ENCODE measurements at places on chromosomes 5 and 9.

GRCh38 chr5:1521671-1522600 is 1.8 kb downstream of the LPCAT1 start:
- DNase-seq = no peak

- no peak for DNase-seq
Measured at GRCh38 chr5:179343021-179343718, 2.1 kb downstream of the ADAMTS2 start.

- DNase-seq = no peak
Measured at GRCh38 chr9:4389003-4389402, 89.1 kb upstream of the GLIS3 start.

DNA sequence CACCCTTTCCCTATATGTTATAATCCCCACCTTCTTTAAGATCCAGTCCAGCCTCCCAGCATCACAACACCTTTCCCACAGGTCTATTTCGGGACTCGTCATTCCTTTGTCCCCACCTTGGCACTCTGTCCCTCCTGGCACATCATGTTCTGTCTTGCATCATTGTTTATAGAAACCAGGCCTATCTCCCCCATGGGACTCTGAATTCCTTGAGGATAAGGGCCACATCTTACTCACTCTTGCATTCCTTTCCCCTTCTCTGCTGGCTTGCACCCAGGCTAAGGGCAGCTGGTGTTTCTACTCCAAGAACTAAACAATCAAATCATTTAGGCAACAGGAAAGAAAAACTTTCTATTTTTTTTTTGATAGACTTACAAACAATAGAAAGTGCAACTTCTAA is 205.7 kb downstream of the AGTPBP1 start:
- no peak for DNase-seq

DNA sequence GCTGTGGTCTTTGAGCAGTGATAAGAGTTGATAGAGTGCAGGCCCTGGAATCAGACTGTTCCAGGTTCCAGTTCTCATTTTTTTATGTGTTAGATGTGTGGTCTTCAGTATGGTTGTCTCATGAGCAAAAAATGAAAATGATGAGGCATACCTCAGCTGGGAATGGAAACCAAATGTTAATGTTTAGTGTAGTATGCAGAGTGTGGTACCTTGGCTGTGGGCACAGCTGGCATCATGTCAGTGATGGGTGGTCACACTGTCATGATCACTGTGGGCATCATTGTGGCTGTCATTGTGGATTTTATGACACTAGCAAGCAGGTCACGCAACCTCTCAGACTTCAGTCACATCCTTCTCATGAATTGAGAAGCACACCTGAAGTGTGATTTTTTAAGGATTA is 6.4 kb downstream of the ABLIM3 start:
- DNase-seq = no peak

- peak; percentile 30 for DNase-seq
Measured at GRCh38 chr9:15277400-15278090, 29.5 kb downstream of the TTC39B start.

DNA sequence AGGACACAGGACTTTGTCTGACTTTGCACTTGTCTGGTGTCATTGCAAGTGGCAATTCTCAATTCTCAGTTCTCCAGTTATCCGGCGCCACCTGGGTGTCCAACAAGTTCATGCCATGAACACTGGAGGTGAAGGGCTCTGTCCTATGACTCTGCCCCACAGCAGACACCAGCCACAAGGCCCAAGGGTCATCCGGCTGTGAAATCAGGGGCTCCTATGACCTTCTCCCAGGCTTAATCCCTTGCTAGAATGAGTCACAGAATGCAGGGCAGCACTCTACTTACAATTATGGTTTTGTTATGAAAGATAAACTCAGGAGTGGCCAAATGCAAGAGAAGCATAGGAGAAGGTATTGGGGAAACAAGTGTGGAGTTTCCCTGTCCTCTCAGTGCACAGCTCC is 392.0 kb downstream of the GADD45G start:
- DNase-seq = no peak

GRCh38 chr9:134549336-134549735 is 92.3 kb upstream of the COL5A1 start:
- DNase-seq = no peak

- DNase-seq = no peak
Measured at GRCh38 chr5:76475936-76476335, 72.9 kb downstream of the IQGAP2 start.

GRCh38 chr5:157511651-157512644 is 51.9 kb downstream of the NIPAL4 start:
- no peak for DNase-seq

DNA sequence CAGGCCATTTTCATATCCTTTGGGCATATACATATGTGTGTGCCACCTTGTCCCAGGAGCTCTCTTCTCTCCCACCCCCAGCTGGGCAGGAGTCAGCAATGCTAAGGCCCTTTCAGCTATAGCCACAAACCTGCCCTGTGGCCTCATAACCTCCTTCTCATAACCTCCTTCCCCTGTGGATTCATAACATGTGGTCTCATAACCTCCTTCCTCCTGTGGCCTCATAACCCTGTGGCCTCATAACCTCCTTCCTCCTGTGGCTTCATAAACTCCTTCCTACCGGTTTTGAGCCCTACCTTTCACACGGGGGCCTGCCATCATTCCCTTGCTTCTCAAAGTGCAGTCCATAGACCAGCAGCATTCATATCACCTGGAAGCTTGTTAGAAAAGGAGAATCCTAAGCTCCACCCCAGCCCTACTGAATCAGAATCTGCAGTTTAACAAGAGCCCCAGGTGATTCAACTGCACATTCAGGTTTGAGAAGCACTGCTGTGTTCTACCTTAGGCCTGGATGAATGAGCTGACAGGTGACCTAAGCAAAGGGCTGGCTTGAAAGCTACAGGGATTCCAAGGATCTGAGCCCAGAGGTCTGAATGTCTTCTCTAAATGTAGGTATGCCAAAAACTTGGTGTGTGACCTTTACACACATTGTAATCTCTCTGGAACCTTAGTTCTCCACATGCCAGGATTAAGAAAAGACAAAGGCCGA is 41.9 kb upstream of the PLPP6 start:
- no peak for DNase-seq
